ENCODE measurements at places on chromosomes 1 and 21.

GRCh38 chr1:1602968-1603506 lies 3.1 kb upstream of the FNDC10 start:
- no peak for DNase-seq

GRCh38 chr1:165356876-165357275 lies 361 bp upstream of the LMX1A start:
- DNase-seq, result no peak

DNA sequence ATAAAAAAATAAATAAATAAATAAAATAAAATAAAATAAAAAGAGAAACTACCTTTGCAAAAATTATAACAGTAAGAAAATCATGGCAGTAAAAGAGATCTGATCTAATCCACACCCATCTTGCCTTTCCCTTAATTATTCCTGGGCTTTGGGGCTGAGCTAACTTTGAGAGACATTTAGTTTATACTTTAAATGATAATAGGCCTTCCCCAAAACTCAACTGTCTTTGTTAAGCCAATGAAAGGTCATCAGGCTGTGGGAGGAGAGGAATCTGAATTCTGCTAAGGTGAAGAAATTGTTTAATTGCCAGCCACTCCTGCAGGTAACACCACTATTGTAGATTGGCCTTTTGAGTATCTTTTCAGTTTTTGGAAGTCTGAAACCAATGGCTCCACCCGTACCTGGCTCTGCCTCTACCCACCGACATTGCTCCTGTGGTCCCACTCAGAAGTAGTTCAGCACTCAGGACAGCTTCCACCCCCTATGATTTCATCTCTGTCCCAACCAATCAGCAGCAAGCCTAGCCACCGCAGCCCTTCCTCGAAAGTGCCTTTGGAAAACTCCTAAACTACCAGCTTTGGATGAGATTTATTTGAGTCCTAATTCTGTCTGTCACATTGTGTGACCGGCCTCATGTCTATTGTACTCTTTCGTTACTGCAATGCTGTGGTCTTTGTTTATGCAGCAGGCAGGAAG lies 23.0 kb upstream of the PNRC2 start:
- DNase-seq, result no peak

DNA sequence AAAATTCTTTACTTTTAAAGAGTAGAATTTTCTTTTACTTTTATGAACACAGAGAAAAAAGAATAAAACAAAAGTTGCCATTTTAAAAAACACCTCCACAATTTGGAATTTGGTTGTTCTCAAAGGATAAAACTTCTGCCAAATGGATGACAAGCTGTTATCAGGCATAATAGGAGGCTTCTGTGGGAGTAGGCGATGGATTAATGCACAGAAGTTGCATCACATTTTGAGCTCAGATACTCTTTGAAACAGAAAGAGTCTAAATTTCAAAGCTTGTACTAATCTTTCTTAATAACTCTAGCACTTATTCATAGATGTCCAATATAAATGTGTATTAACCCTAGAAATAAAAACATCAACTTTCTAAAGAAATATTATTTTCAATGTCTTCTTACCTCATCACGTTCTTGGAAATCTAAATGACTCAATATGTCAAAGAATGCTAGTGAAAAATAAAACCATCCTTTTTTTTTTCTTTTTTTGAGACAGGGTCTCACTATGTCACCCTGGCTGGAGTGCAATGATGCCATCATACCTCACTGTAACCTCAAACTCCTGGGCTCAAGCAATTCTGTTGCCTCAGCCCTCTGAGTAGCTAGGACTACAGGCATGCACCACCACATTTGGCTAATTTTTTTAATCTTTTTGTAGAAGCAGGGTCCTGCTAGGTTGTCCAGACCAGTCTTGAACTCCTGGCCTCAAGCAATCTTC lies 112.8 kb upstream of the USP25 start:
- no peak for DNase-seq

DNA sequence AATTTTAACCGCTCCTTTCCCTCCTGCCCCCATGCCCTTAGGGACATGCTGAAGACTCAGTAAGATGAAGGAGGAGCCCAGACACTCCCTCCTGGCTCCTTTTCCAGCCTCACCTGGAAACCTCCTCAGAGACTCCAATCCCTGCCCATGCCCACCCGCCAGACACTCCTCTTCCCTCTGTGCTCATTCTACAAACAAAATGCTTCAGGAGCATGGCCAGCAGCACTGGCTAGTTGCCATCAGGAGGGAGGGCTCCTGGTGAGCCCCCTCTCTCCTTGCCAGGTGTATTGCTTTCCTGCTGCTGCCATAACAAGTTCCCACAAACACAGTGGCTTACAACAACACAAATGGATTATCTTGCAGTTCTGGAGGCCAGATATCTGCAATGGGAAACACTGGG lies 126.1 kb downstream of the PSMG1 start:
- DNase-seq, result no peak

DNA sequence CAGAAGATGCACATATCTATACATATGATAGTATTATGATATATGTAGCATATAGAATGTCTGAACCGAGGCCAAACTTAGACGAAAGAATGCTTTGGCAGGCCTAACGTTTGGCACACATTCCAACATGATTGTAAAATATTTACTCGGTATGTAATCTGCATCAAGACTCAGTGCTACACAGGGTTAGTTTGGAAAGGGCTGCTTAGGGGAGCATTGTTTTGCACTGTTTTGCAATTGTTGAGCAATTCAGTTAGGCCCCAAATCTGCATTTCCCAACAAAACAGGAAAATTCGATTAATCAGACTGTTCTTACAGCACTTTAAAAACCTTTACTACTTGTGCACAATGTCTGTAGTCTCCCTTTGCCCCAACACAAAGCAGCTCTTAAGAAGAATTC lies 216.0 kb upstream of the NEGR1 start:
- no peak for DNase-seq

GRCh38 chr1:215517441-215517891 lies 49.6 kb upstream of the KCTD3 start:
- DNase-seq, result peak; percentile 83

- DNase-seq, result no peak
Measured at GRCh38 chr1:114340892-114341291, 170.1 kb downstream of the TRIM33 start.

DNA sequence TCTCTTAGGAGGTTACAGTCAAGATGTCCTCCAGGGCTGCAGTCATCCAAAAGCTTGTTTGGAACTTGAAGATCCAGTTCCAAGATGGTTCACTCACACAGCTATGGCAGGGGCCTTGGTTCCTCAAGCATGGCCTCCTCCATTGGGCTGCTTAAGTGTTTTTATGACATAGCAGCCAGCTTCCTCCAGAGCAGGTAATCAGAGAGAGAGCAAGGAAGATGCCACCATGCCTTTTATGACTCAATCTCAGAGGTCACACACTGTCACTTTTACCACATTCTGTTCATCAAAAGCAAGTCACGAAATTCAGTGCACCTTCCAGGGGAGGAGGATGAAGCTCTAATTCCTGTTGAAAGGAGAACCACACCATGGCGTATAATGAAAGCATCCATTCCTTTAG lies 17.1 kb downstream of the ELAPOR1 start:
- no peak for DNase-seq

DNA sequence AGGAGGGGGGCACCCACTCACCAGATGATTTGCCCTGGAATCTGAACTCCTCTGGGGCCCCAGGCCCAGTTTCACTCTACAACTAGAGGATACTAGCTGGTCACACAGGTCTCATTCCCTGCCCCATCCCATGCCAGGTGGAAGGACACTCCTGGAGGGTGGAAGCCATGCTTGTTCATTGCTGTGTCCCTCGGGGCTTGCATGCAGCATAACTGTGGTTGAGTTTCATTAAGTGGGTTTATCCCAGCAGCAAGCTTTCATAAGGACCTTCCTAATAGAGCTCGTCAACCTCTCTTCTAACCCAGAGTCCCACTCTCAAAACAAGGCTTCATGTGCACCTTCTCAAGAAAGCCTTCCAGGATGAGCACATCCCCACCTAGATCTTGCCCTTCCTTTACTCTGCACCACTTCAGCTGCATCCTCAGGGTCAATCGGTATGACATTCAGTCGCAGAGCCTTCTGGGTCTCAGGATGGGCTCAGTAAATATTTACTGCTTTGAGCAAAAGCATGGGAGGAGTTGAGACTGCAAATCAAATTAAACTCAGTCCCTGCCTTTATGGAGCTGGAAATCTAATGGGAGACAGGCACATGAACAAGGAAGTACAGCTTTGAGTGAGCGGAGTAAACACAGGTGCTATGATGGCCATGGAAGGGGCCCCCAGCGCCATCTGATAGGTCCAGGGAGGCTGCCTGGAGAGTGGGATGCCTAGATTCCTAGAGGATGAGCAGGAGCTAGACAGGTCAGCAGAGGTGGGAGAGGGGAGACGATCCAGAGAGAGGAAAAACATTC lies 32.3 kb downstream of the LAMB3 start:
- no peak for DNase-seq

GRCh38 chr1:106526650-106527049 lies 529.8 kb upstream of the PRMT6 start:
- no peak for DNase-seq

DNA sequence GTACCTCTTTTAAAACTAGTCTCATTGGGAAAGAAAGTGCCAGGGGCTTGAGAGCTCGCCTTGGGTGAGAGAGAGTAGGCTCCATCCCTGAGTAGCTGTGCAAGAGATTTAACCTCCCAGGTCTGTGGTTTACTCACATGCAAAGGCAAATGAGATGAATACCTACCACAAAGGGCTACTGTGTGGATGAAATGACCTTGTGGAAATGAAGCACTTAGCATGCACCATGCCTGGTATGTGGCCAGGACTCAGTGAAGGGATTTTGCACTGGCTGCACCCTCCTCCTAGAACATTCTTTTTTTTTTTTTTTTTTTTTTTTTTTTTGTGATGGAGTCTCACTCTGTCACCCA lies 120.3 kb downstream of the PROX1 start:
- peak; percentile 32 for DNase-seq

GRCh38 chr21:46559291-46559983 lies 45.4 kb downstream of the S100B start:
- peak; percentile 2 for DNase-seq

GRCh38 chr1:7299994-7300393 lies 471.1 kb upstream of the VAMP3 start:
- DNase-seq, result no peak

- DNase-seq, result peak; percentile 48
Measured at GRCh38 chr1:29849038-29849750, 612.9 kb downstream of the PTPRU start.

DNA sequence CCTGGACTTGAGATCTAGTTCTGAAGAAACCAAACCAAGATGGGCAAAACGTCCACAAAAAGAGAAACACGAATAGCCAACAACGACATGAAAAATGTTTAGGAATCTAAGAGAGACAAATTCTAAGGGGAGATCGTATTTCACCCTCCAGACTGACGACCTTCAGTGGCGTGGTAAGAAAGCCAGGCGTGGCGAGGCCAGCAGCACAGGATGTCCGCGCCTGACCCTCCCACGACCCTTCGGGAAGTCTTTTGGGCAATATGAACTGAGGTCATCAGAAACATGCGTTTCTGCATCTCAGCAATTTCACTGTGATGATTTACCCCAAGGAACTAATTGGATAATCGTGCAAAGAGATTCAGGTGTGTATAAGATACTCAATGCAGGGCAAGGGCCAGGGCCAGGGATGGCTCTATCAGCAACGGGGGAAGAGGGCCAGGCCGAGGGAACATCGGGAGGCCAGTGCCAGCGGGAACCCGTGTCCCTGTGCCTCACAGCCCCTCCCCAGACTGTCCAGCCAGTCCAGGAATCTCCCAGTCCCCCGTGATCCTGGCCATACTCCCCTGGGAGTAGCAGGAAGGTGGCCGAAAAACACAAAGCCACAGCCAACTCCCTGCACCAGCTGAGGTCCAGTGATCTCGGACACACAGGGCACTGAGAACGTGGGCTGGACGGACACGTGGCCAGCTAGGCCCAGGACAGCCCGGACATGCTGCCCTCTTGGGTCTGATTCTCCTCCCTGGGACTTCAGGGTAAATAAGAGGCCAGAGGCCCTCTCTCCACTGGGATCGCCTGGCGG lies 53.6 kb upstream of the ADARB1 start:
- DNase-seq, result no peak

DNA sequence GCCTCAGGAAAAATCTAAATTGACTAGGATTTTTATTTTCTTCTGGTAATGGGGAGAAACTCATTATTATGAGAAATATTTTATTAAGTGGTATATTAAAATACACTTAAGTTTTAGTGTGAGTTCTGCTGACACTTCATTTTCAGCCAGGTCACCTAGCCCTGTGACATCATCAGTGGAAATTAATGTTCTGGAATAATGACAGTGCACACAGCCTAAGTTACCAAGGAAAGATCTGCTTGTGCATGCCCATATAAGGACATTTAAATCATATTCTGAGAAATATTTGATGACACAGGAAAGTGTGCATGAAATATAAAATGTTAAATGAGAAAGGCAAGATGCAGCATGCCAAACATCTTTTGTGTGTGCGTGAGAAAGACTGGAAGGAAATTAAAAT lies 102.0 kb downstream of the KIF14 start:
- no peak for DNase-seq

DNA sequence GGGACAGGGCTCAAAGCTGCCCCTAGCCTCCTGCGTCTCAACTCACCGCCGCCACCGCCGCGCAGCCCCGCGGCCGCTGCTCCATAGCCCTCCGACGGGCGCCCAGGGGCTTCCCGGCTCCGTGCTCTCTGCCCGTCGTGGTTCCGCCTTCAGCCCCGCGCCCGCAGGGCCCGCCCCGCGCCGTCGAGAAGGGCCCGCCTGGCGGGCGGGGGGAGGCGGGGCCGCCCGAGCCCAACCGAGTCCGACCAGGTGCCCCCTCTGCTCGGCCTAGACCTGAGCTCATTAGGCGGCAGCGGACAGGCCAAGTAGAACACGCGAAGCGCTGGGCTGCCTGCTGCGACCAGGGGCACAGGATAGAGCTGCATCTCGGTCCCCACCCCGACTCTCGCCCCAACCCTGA lies at the start of gene TNFRSF25:
Gene TNFRSF25 (minus strand): TSS at position 151 of the 400 bp plus-strand sequence. CDS start 66 bp downstream, at position 85.
- DNase-seq, result no peak

DNA sequence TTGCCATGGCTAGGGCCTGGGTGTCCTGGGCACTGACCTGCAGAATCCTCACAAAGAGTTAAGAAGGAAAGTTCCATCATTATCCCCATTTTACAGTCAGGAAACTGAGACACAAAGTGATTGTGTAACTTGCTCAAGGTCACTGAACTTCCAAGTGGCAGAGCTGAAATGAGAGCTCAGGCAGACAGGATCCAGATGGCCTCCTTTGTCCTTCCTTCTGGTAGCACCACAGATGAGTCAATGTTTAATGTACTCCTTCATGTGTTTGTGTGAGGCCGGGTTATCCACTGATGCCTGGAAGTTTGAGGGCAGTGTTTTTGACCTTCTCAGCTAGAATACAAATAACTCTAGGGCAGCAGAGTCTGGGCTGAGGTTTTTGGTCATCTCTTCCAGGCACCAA lies 207.0 kb downstream of the TNR start:
- no peak for DNase-seq

DNA sequence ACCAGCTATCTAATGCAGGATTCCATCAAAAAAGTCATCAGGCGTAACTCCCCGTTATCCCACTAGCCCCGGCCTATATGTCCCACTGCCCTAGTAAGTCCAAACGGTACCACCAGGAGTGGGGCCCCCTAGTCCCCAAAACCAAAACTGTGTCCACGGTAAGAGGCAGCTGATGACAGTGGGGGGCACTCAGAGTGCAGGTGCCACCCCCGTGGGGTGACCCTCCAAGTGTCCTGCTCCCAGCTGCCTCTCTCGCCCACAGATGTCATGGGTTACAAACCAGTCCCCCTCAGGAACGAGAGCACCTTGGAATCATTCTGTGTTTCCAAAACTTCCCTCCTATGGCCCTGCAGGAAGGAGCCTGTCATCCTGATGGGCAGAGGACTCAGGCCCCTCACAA lies 10.9 kb upstream of the AURKAIP1 start:
- no peak for DNase-seq

GRCh38 chr1:162704673-162705424 lies 72.6 kb downstream of the DDR2 start:
- no peak for DNase-seq

- no peak for DNase-seq
Measured at GRCh38 chr21:35019631-35020032, 29.5 kb downstream of the RUNX1 start.

Measured in SK-MEL-5 (cell line).